ENCODE measurements at places on chromosomes 1 and 21. TPM values are rescaled to one million over a fixed set of nuclear protein-coding genes. Genes with fewer than 3 reads are reported as not detected.
A peak's percentile ranks its signal among the peaks of the same experiment; 100 is the strongest.

GRCh38 chr1:66405061-66405460 is 128.9 kb upstream of the SGIP1 start:
- no peak for DNase-seq

GRCh38 chr1:42931911-42932422 is 26.7 kb downstream of the SLC2A1 start:
- DNase-seq: no peak

DNA sequence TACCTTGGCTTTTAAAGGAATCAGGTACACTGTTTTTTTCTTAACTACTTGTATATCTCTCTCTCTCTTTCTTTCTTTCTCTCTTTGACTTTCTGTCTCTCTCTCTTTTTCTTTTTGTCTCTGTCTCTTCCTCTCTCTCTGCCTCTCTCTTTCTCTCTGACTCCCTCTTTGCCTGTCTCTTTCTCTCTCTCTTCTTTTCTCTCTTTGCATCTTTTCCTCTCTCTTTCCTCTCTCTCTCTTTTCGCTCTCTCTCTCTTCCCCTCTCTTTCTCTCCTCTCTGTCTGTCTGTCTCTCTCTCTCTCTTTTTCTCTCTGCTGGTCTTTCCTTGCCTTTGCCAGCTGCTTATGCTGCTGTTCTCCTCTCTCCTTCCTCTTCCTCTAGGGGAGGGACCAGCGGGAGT is 143.2 kb downstream of the TRIM33 start:
- DNase-seq: no peak

- peak; percentile 61 for DNase-seq
Measured at GRCh38 chr1:151326619-151327222, 495 bp downstream of the PI4KB start.

The CD1E gene
- total RNA-seq: 0.16 TPM

DNA sequence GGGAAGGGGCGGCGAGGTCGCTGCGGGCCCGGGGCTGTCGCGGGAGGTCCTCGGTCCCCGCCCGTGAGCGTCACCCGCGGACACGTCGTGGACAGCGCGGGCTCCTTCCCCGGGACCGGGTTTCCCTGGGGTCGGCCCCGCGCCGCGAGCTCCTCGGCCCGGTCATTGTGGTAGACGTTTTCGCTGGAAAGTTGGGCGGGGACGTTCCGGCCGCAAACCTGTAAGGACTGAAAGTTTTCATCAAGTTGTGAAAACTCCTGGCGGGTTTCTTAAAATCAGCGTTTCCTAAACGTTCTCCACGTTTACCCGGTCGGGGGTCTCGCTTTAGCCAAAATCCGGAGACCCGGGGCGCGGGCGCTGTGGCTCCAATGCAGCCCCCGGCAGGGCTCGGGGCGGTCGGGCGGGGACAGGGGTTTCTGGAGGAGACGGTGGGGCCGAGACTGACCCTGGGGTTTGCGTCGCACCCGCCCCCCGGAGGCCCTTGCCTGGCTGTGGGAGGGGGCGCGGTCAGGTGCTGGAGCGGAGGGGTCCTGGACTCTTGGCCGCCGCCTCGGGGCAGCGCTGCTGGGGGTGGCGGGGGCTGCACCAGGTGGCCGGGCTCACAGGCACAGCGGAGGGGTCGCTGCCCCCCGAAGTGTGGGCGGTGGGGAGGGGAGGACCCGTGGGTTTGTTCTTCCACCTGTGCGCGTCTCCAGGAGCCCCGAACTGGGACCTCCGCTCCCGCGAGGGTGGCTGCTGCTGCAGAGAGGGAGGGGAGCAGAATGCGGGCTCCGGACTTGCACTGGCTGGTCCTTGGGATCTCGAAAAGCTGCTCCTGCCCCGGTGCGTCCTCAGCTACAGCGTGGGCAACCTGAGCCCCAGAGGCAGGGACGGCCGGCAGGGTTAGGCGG is 827 bp downstream of the PRKCZ start:
- no peak for DNase-seq

The FBXO2 gene
- 17.3 TPM for total RNA-seq

GRCh38 chr1:11281518-11282331 is 8.7 kb downstream of the UBIAD1 start:
- DNase-seq: peak; percentile 18

The AIRE gene
- total RNA-seq: 0.68 TPM

The UBXN10 gene
- 18.2 TPM for total RNA-seq

Data from testis (tissue), 5 donors.